ENCODE measurements at places on chromosomes 3 and 15.
A peak's percentile ranks its signal among the peaks of the same experiment; 100 is the strongest.

- H3K4me1 ChIP-seq, result peaks cover 6% of the 10 kb centered on the region
- H3K27ac ChIP-seq, result no peak overlapping the region
- DNase-seq, result no peak
- no peak overlapping the region for H3K4me3 ChIP-seq
Observed at GRCh38 chr15:55796321-55796965, 53.5 kb upstream of the PRTG start.

DNA sequence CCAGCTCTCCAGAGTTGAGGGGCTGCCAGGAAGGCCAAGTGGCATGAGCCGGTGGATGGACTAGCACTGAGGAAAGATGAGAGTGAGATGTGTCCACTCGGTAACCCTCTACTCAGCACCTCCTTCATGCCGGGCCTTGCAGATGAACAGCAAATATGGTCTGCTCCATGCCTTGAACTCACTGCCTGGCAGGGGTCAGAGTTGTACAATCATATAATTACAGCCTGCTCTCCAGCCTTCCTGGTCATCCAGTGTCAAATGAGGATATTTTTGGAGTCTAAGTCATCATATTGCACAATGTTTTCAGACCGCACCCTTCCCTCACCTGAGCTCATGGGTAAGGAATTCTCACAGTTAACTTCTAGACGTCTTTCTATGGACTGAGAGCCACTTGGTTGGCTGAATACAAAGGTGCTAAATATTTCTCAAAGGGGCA is 4.9 kb downstream of the MGLL start:
- H3K27ac ChIP-seq, result peak overlapping the region; percentile 43
- no peak overlapping the region for H3K4me3 ChIP-seq
- peaks cover 3% of the 10 kb centered on the region for H3K27me3 ChIP-seq
- H3K4me1 ChIP-seq, result peaks cover 87% of the 10 kb centered on the region
- DNase-seq, result no peak

- no peaks in the 10 kb centered on the region for H3K36me3 ChIP-seq
- DNase-seq, result no peak
Observed at GRCh38 chr3:156603379-156604017, 48.6 kb upstream of the SSR3 start.

DNA sequence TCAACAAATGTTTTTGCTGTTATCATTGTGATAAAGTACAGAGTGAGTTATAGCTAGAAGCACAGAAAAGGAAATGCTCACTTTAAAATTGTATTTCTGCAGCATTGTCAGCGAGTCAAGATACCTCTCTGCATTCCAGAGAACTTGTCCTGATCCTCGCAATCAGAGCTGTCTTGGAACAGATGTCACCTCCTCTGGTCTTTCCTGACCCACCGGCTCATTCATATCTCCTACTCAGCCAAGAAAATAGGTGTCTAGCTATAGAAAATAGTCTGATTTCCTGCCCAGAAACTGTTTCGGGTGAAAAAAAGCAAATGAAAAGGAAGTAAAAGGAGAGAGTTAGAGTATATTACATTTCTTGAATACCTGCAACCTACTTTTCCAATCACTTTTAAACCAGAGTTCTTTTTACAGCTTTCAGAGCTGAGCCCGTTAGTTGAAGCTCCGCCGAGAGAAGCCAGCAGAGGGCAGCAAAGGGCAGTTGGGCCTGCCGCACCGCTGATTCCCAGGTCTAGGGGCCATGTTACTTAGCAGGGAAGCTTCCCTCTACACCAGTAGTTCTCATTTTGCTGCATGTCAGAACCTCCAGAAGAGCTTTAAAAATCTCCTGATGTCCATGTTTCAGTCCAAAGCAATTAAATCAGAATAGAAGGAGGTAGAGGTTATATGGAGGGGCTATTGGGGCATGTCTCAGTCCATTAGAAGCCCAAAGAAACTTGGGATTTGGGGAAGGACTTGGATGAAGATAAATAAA is 185.7 kb upstream of the THRB start:
- H3K27ac ChIP-seq, result no peak overlapping the region
- H3K36me3 ChIP-seq, result no peaks in the 10 kb centered on the region
- no peak overlapping the region for H3K4me3 ChIP-seq
- peak; percentile 84 for DNase-seq
- H3K27me3 ChIP-seq, result no peaks in the 10 kb centered on the region
- H3K4me1 ChIP-seq, result peaks cover 20% of the 10 kb centered on the region

Measured in stomach (tissue), 19 donors.